ENCODE measurements at places on chromosomes 1 and 21. TPM values are rescaled to one million over a fixed set of nuclear protein-coding genes. Genes with fewer than 3 reads are reported as not detected.

PADI1 gene
- polyA plus RNA-seq: 0.05 TPM

DNA sequence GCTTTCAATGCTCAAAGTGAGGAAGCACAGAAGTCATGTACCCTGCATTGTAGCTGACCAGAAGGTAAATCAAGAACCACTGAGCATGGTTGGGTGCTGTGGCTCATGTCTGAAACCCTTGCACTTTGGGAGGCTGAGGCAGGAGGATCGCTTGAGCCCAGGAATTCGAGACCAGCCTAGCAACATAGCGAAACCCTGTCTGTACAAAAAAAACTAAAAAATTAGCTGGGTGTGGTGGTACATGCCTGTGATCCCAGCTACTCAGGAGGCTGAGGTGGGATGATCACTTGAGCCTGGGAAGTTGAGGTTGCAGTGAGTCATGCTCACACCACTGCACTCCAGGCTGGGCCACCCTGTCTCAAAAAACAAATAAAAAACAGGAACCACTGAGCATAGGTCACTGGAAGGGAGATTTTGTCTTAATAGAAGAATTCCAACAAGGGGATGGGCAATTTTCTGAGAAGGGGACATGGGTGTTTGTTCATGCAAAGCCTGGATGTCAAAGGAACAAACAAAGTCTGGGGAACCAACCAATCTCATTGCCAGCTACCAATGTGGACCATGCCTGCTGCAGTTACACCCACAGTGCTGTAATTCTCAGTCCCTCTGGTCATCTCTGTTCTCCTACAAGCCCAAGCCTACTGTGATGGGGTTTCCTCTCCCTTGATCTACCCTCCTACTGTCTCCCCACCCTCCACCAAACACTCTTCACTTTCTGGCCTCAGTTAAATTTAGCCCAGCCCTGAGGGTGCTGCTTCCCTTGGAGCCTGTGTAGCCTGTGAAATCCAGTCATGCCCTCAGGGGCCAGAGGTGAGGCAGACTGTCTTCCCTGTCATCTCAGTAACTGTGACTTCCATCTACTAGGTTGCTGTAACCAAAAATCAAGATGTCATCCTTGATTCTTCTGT is 47.9 kb downstream of the ELF3 start:
- DNase-seq: no peak

DNA sequence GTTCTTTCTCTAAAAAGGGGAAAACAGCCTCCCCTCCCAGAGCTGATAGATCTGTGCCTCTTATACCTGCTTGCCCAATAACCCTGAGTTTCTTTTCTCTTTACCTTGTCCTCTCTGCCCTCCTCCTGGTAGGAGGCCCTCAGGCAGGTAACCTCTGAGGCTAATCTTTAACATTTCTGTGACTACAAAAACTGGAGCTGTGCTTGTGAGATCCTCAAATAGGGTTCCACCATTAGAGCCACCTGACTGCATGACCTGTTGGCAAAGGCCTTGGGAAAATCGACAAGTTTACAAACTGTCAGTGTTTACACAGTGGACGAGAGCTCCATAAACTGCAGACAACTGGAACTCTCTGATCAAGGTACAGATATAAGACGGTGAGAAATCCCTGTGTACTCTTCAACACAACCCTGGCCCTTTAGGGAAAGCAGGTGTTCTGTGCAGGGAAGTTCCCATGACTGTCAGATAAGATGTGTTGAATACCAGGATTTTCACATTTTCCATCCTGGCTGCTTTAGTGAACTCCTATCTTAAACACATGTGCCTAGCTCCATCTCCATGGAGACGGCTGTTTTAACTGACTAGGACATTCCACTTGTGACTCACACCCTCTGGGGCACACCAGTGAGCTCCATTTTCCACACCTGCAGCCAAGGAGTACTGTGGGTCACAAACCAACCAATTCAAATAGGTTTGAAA is 38.3 kb downstream of the ECE1 start:
- no peak for DNase-seq

PLEKHA6 gene
- 44.7 TPM for polyA plus RNA-seq

DNA sequence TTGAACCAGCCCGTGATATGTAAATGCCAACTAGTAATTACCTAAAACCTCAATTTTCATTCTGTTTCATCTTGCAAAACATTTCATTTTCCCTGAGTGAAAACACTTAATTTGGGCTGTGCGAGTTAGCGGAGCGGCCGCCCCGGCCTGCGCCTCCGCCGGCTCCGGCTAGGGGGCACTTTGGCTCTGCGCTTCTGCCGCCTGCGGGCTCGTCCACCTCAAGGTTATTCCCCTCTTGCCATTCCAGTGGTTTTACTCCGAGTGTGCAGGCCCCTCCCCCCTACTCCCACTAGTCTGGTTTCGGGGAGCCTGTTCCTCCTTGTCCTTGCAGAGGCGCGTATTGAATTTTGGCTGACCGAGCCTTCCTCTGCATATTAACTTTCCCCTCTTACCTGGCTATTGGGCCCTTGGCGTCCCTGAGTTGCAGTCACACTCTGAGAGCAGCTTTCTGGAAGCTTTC is 55.6 kb downstream of the PEX14 start:
- no peak for DNase-seq

DNA sequence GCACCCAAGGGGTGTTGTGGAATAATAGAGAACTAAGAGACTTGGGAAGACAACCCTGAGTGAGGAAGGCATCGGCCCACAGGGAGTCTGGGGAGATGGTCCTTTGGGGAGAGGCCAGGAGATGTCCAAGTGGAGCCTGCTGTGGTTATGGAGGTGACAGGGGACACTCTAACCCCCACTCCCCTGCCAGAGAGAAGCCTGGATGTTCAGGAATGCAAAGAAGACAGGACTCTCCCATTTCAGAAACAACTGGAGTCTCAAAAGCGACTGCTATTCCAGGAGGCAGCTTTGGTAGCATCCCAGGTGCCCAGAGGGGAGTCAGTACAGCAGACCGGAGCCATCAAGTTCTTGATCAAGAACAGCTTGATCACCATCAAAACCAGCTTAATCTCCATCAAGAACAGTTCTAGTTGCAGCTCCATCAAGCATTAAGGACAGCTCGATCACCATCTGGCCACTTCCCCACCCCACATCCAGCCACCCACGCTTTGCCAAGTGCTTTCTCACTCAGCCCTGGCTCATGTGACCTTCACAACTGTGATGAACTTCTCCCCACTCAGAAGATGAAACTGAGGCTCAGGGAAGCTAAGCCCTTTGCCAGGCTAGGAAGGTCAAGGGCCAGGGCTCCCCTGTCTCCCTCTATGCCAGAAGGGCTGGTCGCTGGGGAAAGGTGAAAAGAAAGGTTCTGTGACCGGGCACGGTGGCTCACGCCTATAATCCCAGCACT is 743 bp downstream of the CD52 start:
- no peak for DNase-seq

DNA sequence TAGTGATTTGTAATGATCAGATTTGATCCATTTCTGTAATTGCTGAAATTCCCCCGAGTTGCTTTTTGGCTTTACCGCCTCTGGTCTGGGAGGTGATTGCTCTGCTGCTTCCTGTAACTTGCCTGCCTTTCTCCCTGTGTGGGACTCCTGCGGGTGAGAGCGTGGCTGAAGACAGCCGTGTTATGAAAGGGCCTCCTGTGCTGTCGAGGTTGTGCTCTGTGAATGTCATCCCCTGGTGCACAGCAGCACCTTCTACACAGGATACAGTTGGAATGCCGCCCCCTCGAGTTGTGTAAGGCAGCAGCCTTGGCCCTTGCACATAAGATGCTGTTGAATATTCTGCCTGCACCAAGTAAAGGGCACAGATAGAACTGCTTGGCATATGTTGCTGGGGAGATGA is 5.9 kb downstream of the SOD1 start:
- DNase-seq: no peak

DNA sequence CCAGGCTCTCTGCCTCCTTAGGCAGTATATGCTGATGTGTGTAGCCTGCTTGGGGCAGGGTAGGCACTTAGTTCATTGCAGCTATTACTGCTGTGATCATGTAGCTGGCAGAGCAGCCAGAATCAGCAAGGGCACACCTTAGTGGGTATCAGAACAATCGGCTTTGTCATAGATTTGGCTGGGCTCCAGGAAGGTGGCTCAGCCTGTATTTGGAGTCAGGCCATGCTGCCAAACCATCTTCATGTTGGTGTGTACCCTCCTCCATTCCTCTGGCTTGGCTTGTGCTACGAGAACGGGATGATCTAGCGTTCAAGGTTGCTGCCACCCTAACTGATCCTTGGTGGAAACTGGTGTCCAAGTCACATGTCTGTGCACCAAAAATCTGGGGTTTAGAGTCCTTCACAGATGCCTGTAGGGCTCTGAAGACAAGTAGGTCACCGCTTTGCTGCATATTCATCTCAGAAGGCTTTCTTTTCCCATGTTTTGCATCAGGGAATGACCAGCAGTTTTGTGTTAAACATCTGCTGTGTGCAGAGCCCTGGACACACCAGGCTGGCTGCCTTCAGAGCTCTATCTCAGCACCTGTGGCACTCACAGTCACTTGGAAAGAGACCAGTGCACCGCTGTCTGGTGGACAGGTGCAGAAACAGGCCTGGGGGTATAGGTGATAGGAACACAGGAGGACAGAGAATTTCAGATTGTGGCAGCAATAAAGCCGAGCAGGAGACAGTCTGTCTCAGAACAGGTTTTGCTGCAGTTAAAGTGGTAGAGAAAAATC is 23.7 kb downstream of the VANGL1 start:
- no peak for DNase-seq

TPTE gene
- not detected for polyA plus RNA-seq

- DNase-seq: no peak
Measured at GRCh38 chr1:87325982-87326738, 2.5 kb upstream of the LMO4 start.

FAM151A gene
- 31.8 TPM for polyA plus RNA-seq

DNA sequence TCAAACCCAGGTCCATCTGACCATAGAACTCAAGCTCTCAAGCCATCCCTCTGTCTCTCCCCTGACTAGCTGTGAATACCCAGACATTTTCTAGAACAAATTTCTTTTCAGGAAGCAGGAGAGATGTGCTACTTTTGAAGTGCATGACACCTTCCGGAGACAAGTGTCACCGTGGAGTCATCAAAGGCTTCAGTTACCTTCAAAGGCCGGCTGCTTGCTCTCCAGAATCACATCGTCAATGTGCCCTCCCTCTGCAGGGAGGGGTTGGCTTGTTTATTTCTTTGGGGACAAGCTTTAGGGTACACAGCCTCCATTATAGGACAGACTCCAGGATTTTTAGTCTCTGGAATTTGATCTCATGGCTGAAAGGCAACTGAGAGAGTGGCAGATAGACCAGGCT is 37.7 kb upstream of the IGSF21 start:
- DNase-seq: no peak

LCE2C gene
- not detected for polyA plus RNA-seq

DNA sequence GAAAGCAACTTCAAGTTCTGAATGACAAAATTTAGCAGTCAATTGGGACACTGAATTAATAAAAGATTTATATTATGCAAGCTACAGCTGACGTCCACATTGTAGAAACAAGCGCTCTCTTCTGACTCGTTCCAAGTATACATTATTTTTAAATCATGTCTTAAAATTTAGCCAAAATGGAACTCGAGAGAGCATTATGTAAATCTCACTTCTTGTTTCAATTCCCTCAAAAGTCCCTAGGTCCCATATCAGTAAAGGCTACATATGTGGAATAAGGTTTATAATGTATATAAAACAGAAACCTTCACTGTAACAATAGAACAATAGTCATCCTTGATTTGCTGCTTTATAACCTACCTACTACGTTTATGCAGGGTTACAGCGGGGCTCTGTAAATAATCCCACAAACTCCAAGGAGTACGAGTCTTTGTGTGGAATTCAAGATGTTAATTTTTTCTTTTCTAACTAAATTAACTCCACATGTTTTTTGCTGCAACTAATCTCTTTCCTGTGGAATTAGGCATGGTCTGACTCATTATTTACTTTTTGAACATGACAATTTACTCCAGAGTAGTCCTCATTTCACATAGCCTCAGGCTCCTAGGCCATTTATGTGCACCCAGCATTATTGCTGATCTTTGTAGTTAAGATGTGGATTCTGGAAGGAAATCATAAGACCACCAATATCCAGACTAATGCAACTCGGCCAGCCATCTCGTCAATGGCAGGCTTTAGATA is 785.1 kb downstream of the LTN1 start:
- no peak for DNase-seq

GRCh38 chr21:44509539-44509938 is 30.5 kb downstream of the KRTAP10-1 start:
- no peak for DNase-seq

- DNase-seq: peak; percentile 59
Measured at GRCh38 chr1:50023292-50024159, at the start of gene AGBL4. Gene AGBL4 (minus strand): TSS chr1:50023954.

OLIG1 gene
- polyA plus RNA-seq: 0.20 TPM

DNA sequence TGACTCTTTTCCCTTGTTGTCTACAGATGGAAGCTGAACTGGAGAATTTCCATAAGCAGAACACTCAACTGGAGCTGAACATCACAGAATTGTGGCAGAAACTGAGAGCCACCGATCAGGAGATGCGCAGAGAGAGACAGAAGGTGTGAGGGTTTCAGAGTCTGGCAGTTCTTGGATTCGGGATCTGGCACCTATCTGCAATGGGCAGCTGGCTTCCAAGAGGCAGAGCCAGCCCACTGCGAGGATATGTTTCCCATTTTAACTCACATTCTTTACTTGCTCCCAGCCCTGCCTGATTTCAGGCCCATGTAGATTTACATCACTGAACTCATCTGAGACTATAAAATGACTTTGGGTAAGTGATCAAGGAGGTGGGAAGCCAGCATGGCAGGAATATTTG is 37.3 kb upstream of the TMEM125 start:
- DNase-seq: no peak

- no peak for DNase-seq
Measured at GRCh38 chr1:22883406-22883805, 89.3 kb downstream of the LACTBL1 start.

DNA sequence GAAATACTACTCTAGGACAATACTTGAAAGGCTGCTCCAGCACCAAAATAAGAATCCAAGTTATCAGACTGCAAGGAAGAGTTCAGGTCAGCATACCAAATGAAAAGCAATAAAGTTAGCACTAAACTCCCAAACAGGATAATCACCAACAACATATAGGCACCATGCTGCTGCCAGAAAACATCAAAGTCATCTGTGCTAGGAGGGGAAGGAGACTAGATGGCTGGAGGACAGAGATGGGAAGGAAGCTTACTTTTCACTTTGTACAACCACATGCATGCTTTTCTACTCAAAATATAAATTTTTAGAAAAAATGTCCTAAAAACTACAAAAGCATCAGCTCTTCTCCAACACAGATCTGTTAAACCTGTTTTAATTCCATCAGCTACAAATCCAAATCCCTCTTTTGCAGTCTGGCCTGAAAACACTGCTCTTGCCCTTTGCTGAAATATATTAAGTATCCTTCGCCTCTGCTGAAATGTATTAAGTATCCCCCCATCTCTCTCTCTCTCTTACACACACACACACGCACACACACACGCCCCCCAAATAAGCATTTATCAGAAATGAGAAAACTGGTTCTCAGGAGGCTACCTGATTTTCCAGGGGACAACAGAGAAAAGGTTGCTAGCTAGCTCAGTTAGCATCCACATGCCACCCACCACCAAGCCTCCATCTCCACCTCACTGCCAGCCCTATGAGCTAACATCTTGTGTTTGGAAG is 1.5 kb downstream of the GATAD2B start:
- no peak for DNase-seq

DNA sequence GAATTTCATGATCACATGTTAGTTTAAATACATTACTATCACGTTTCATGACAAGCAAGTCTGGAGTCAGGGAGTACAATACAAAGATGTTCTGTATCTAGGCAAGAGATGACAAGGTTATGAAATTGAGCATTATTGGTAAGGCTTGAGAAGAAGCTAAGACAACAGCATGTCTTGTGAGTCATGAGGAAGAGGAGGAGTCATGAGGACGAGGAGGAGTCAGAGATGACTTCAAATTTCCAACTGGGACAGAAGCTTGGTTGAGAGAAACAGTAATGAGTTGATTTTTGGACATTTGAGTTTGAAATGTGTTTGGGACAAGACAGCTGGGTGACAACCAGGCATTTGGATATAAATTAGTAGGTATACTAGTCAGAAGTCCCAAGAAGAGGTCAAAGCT is 4.3 kb upstream of the UBE2U start:
- DNase-seq: no peak
